ENCODE measurements at places on chromosomes 11 and 22.

DNA sequence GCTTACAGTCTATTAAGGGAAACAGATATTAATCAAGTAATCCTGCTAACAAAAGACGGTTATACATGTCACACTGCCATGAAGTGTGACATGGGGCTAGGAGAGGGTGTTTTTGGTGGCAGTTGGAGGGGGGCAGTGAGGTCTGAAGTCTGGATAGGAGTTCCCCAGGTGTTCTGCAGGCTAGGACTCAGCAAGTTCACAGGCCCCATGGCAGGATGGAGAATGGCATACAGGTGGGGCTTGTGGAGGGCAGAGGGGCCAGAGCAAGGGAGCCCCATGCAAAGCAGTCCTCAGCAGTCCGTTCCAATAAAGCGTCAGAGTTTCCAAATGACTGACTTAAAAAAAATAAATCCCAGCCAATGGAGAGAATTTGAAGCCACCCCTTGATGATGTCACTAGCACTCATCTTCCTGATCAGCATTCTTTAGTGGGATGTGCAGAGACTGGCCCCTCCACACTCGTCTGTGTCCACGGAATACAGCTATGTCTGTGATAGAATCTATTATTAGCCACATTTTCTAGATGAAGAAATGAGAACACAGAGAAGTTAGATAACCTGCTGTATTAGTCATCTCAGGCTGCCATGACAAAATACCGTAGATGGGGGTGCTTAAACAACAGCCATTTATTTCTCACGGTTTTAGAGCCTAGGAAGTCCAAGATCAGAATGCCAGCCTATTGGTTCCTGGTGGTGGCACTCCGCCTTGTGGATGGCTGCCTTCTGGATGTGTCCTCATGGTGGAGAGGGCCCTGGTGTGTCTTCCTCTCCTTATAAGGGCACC, 32.6 kb downstream of the PRDM11 start:
- no peak for DNase-seq

- peak; percentile 56 for DNase-seq
Measured at GRCh38 chr11:35619116-35619854, 1.0 kb downstream of the FJX1 start.

DNA sequence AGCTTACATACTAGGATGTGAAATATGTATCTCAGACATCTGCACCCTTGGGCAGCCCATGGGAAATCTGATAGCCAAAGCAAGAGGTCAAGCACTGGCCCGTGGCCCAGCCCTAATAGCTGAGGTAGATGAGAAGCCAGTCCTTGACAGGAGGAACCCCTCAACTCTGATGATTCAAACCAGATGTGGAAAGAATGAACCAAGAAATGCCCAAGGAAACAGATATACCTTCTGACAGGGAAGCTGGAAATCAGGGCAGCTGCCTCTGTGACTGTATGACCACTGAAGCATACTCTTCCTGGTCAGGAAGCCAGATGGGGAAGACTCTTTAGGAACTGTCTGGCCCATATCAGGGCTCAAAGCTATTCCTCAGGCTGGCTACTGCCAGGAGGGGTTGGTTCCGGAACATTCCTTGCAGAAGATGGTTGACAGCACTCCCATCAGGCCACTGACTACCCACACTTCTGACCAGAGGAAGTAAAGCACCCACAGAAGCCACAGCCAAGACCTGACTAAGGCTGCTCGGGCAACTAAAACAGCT, 124.2 kb downstream of the SWAP70 start:
- DNase-seq: peak; percentile 13

DNA sequence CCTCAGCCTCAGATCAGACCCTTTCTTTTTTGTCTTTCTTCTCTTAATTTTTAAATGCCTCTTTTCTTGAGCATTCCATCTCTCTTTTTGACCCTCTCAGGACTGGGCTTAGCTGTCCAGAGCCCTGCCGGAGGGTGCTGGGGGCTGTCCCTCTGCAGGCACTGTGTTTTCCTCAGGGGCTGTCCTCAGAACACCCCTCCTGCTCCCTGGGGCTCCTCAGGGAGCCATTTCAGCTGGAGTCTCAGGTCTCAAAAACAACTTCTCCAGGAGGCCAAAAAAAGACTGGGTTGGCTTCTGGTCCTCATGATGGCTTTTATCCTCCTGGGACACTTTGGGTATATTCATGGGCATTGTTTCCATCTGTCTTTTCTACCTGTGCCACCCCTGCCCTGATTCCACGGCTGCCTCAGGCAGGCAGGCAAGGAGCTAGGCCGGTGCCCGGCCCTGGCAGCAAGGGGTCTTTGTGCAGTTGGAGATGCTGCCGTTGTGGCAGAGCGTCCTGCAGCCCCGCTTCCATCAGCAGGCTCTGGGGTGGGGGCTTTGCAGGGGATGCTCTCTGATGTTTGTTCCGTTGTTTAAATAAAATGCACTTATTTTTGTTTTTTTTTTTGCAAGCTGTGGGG, 85.1 kb downstream of the CEP164 start:
- no peak for DNase-seq

- no peak for DNase-seq
Measured at GRCh38 chr22:49620666-49621065, 207.0 kb downstream of the BRD1 start.

GRCh38 chr11:6664551-6664950, 8.9 kb upstream of the DCHS1 start:
- no peak for DNase-seq

- no peak for DNase-seq
Measured at GRCh38 chr11:32435152-32435480, 223 bp downstream of the WT1 start.

GRCh38 chr11:80515097-80515496, 1074.3 kb upstream of the TENM4 start:
- DNase-seq: no peak

GRCh38 chr11:45844822-45845578, 2.3 kb upstream of the CRY2 start:
- no peak for DNase-seq

GRCh38 chr11:68963779-68964178, 17.0 kb downstream of the MRGPRD start:
- no peak for DNase-seq

DNA sequence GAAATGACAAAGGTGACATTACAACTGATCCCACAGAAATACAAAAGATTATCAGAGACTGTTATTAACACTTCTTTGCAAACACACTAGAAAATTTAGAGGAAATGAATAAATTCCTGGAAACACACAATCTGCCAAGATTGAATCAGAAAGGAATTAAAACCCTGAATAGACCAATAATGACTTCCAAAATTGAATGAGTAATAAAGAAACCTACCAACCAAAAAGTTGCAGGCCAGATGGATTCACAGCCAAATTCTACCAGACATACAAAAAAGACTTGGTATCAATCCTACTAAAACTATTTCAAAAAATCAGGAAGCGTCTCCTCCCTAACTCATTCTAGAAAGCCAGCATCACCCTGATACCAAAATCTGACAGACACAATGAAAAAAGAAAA, 17.2 kb downstream of the RAB38 start:
- DNase-seq: no peak

DNA sequence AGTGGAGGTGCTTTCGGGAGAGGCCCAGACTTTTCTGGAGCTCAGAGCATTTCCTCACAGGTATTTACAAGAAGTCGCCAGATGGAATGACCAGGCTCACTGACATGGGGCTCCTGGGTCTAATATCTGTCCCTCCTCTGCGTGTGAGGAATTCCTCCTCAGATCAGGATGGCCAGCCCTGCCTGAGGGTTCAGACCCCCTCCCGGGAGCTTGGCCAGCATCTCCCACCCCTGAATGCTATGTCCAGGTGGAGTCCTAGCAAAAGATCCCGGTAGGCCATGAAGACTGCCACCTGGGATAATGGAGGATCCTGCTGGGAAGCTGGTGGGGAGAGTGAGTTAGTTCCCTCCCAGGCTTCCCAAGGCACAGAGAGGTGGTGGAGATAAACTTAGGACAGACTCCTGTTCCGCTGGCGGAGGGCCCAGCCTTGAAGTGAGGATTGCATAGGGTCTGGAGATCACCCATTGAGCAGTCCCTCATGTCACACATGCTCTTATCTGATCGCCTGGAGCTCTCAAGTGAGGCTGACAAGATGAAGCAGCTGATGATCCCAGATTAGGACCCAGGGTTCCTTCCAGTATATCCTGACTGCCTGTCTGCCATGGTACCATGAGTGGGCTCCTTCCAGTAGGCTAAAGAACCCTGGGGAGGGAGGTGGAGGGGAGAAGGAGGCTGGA, 5.7 kb downstream of the OAF start:
- no peak for DNase-seq

DNA sequence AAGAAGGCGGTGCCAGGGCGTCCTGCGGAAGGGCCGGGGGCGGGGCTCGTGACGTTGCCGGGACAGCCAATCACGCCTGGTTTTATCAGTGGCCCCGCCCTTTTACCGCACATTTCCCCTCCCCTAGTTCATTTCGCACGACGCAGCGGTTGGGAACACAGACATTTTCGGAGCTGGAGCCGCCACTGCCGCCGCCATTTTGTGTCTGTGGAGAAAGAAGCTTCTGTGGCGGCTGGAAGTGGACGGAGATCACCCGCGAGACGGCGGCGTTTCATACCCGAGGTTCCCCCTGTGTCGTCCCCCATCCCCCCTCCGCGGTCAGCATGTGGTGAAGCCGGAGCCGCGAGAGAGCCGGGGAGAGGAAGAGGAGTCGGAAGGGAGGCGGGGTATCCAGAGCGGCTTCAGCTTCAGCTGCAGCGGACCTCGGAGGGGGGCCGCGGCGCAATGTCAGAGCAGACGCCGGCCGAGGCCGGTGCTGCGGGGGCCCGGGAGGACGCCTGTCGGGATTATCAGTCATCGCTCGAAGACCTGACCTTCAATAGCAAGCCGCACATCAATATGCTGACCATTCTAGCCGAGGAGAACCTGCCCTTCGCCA, at the start of gene PCF11:
PCF11 (plus strand) TSS at position 136 of the 598 bp plus-strand sequence; CDS start at position 445, 309 bp downstream.
- no peak for DNase-seq

DNA sequence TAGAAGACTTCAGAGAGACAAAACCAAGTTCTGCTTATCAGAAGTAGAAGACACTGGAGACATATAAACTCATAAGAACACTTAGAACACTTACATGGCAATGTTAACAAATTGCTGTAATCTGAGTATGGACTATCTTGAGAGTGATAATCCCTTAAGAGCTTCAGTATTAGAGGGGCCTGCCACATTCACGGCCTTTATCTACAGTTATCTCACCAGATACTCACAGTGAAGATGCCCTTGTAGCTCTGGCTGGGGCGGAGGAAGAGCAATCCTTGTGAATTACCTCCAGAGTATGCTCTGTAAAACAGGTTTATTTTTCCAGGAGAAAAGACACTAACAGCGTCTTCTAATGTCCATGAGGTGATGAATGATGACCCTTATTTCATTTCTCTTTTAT, 762.8 kb downstream of the FAM181B start:
- no peak for DNase-seq

- DNase-seq: no peak
Measured at GRCh38 chr11:61551634-61552033, 29.2 kb downstream of the SYT7 start.

- DNase-seq: no peak
Measured at GRCh38 chr11:117210620-117211019, 11.4 kb downstream of the TAGLN start.

GRCh38 chr11:65726660-65727059, 6.1 kb upstream of the RNASEH2C start:
- DNase-seq: no peak

DNA sequence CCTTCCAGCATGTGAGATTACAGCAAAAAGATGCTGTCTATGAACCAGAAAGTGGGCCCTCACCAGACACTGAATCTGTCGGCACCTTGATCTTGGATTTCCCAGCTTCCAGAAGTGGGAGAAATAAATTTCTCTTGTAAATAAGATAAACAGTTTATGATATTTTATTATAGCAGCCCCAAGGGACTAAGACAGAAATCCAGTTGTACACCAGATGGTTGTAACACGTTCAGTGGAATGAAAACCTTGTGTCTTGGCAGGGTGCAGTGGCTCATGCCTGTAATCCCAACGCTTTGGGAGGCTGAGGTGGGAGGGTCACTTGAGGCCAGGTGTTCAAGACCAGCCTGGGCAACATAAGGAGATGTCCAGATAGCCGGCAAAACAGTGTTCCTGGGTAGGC, 61.8 kb downstream of the MCHR1 start:
- no peak for DNase-seq

DNA sequence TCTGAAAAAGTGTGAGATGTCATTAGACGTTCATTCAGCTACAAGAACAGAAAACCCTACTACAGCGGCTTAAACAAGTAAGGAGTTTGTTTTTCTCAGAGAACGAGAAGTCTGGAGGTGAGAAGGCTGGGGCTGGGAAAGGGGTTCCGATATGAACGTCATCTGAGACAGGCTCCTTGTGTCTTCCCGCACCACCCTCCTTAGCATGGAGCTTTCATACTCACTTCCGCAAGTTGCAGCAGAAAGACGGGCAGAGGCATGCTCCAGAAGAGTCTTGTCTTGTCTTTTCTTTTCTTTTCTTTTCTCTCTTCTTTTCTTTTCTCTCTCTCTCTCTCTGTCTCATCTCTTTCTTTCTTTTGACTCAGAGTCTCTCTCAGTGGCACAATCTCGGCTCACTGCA, 3.6 kb downstream of the TMEM45B start:
- no peak for DNase-seq

GRCh38 chr11:6666302-6667183, 10.9 kb upstream of the DCHS1 start:
- no peak for DNase-seq

DNA sequence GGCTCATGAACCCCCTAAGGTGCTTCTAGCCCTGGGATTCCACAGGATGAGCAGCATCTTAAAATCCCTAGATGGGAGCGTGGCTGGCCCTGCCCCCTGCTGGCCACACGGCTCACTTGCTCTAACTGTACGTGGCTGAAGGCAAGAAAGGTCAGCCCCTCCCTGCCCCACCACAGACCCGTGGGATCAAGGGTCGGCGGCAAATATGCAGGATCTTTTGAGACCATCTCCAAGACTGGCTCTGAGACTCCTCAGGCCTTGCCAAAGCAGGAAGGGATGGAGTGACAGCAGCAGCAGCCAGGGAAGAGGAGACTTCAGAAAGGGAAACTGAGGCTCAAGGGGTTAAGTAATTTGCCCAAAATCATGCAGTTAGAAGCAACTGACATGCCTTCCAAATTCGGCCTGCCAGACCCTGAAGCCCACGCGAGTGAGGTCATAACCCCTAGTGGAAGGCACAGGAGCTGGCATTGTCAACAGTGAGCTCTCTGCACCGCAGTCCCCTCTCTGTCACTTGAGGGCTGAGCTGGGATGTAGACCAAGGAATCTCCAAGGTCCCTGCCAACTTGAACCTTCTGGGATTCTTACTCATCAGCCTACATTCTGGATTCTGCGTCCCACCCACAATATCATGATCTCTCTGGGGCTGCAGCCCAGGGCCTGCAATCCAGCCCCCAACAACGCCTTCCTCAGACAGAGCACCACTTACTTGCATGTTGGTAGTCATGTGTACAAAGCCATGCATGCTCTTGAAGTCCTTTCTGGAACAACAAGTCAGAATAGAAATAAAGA, 31.4 kb downstream of the CREB3L1 start:
- no peak for DNase-seq

DNA sequence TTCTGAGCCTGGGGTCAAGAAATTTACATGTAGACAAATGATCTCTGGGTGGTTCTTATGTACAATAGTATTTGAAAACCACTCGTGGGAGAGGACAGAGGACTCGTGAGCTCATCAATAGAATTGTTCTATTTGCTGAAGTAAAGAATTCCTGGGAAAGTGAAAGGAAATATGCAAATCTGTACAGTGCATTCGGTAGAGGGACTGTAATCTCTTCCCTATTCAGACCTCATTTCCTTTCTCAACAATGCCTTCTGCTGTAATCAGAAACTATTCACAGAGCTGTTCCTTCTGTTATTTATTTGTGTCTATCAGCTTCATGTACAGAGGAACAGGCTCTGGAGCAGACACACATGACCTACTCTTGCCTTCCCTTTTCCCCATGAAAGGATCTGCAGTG, 709.4 kb upstream of the KIRREL3 start:
- DNase-seq: no peak

Measured in hippocampal formation (tissue), 2 donors.